ENCODE measurements at places on chromosomes 4 and X.
A peak's percentile ranks its signal among the peaks of the same experiment; 100 is the strongest.

GRCh38 chr4:6785572-6785925 lies 3.0 kb downstream of the KIAA0232 start:
- DNase-seq: no peak

DNA sequence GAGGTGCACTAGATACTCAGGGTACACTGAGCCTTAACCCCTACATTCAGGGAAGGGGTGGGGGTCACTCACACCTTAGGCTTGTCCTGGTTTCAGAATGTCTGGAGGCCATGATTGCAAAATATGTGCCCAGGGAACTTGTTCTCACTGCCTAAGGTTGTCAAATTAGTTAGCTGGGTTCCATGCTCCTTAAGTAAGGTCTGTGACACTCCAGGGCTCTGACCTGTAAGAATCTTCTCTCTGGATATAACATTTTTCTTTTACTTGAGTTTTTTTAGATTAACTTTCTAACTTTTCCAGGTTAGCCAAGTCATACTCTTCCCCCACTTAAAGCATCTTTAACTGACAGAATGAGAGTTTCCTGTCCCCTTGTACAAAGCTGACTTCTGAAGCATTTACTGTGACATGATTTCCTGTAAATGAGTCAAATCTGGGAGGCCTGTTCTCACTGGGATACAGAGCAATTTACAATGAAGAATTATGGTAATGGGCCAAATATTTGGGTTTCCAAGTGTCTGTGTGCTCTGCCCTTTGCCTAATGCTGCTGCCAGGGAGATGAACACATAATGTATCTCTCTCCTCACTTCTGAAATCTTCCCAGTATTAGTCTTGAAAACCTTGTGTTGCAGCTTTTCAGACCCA lies 101.7 kb downstream of the GATB start:
- no peak for DNase-seq

- no peak for DNase-seq
Observed at GRCh38 chr4:40423735-40424134, 88.6 kb downstream of the CHRNA9 start.

DNA sequence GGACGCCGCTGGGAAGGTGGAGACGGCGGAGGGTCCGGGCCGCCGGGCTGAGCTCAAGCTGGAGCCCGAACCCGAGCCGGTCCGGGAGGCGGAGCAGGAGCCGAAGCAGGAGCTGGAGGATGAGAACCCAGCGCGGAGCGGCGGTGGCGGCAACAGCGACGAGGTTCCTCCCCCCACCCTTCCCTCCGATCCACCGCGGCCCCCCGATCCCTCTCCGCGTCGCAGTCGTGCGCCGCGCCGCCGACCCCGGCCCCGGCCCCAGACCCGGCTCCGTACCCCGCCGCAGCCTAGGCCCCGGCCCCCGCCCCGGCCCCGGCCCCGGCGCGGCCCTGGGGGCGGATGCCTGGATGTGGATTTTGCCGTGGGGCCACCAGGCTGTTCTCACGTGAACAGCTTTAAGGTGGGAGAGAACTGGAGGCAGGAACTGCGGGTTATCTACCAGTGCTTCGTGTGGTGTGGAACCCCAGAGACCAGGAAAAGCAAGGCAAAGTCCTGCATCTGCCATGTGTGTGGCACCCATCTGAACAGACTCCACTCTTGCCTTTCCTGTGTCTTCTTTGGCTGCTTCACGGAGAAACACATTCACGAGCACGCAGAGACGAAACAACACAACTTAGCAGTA lies 483 bp downstream of the USP27X start:
- no peak for DNase-seq

DNA sequence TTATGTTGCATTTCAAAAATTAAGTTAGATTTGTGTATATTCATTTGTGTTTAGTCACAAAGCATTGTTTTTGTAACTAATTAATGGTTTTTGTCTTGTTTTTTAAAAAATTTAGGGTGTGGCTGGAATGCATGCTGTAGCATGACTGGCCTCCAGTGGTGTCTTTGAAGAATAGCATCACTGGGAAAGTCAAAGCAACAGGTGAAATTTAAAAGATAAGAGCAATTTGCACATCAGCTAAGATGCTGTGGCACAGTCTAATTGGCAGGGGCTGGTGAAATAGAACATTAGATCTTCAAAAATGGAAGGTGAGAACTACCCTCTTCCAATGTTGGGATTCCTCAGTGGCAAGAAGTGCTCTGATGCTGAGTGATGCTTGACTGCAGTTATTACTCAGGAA lies 45.3 kb downstream of the ANK2 start:
- no peak for DNase-seq

- peak; percentile 9 for DNase-seq
Observed at GRCh38 chr4:8699479-8700145, 107.0 kb downstream of the CPZ start.

GRCh38 chrX:71315917-71316316 lies 14.4 kb downstream of the ITGB1BP2 start:
- DNase-seq: no peak

GRCh38 chr4:70614184-70614555 lies 14.4 kb upstream of the ENAM start:
- DNase-seq: no peak

DNA sequence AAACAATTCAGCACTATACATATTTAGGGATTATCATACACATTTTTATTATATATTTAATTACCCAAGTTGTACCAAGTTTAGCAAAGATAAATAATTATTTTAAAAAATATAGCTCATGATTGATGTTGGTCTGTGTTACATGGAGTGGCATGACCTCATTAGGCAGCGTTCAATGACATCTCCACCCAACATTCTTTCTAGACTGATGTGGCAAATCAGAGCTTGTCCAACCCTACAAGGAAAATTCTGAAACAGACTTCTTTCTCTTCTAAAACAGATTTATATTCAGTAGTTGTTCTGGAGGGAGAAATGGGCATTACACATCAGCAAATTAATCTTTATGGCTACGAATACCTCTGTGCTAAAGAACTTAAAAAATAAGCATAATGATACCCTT lies 189.7 kb downstream of the PDGFC start:
- DNase-seq: no peak

GRCh38 chr4:6771229-6771671 lies 11.3 kb upstream of the KIAA0232 start:
- DNase-seq: no peak

DNA sequence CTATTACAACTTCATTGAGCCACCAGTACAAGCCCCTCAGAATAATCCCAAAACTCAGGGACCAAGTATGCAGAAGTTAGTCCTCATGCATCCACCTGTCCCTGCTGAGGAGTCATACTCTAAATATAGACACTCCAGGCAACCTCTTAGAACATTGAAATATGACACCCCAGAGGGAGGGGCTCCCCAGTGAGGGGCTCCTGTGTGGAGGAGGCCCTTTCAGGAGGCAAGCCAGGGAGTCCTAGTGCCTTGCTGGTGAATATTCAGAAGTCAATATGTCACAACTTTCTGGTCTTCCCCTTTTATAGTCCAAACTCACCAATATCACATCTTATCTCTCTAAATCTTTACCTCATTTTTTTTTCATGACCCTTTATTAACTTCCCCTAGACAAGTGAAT lies 1.6 kb upstream of the ARMCX6 start:
- DNase-seq: no peak

GRCh38 chrX:16992445-16992844 lies 46.0 kb downstream of the REPS2 start:
- DNase-seq: no peak

DNA sequence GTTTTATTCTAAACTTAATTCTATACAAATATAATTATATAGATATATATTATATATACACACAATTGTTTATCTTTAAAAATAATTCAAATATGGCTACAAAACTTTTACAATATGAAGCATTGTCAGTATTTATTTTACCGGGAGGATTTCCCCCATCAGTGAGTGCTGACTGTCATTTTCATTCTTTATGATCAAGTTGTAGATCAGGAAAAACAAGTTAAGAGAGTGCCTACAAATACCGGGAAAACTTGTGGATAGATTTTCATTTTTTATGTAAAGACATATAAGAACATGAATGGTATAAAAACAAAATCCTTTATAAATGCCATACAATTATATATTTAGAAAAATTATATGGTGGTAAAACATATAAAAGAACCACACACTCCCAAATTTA lies 37.8 kb downstream of the CLCN3 start:
- DNase-seq: no peak

DNA sequence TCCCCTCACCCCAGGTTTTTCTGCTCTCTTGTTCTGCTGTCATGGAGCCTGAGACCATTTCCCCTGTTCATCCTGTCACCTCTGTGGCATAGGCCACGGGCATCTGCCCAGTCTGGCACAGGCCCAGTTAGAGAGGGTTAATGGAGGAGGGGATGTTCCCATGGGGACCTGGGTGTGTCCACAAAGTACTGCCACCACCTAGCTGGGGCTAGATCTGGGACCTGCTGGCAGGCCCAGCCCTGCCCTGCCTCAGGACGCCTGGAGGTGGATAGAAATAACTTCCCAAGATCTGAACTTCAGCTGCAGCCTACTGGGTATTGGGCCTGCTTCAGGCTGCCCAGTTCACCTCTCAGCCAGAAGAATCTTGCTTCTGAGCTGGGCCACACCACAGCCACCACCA lies 13.5 kb downstream of the EFNB1 start:
- DNase-seq: no peak

GRCh38 chr4:122224348-122224747 lies 72.2 kb downstream of the BLTP1 start:
- DNase-seq: peak; percentile 41

DNA sequence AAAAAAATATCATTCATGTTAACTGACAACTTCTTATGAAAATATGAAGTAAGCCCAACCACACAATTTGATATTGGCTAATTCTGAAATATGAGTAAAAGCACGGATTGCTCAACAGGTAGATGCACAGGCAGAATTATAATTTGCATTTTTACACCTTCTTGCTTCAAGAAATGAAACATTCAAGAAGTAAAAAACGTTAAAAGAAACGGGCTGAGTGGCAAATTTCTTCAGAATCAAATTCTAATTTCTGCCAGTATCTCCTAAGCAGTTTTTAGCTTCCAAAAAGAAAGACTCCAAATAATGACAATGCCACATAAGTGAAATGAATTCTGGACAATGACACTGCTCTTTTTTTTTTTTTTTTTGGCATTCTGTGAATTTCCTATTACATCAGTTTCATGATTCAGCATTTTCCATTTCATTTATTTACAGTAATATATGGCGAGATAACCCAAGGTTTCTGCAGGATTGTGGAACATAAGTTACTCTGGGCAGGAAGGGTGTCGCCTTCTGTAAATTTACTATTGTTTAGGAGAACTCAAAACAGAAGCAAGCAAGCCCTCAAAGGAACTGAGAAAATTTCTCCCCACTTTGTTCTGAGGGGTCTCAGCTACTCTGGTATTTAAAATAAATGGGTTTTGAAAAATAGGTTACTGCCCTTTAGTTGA lies 1.4 kb downstream of the SEL1L3 start:
- DNase-seq: no peak

- no peak for DNase-seq
Observed at GRCh38 chr4:40747207-40747835, 2.4 kb upstream of the NSUN7 start.

- DNase-seq: no peak
Observed at GRCh38 chr4:176601124-176601523, 191.6 kb downstream of the VEGFC start.

DNA sequence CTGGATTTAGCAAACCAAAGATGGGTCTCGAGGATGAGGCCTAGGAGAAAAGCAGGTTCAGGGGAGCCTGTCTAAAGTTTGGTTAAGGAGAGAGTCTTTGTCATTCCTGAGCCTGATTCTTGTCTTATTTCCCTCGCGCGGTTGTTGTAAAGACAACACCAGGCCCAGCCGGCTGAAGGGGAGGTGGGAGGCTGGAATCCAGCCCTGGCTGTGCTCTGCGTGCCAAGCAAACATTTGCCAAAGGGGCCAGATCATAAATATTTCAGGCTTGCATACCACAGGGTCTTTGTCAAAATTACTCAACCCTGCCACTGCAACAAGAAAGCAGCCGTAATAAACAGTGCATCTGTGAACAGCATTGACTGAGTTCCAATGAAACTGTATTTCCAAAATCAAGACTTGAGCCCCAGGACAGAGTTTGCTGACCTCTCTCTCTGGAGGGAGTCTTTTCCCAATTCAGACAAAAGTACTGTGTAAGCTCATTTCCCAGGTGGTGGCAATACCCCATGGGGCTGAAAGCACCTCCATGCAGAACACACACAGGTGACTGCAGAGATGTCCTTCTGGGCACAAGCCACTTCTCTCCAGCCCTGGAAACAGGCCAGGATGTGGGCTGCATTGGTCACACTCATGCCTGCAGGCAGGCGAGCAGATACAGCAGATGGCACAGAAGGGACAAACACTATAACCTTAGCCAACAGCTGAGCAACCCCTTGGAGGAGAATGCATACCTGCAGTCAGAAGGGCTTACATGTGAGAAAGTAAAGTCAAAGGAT lies 320.3 kb downstream of the STK32B start:
- DNase-seq: no peak

DNA sequence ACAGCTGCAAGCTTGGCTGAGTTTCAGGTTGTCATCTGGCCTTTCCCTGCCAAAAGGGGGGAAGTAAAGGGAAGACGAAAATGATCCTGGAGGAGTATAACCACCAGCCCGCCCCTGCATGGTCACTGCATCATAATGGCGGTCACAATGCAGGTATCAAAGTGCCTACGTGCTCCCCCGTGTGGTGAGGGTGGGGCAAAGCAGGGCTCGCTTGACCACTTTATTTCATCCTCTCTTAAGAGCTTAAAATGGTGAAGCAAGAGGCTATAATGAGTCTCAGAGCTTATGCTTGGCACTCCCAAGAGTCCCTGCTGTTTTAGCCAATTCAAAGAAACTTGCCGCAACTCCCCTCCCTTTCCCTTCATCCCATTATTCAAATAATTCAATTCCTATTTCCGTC lies 105.6 kb downstream of the APOOL start:
- no peak for DNase-seq

DNA sequence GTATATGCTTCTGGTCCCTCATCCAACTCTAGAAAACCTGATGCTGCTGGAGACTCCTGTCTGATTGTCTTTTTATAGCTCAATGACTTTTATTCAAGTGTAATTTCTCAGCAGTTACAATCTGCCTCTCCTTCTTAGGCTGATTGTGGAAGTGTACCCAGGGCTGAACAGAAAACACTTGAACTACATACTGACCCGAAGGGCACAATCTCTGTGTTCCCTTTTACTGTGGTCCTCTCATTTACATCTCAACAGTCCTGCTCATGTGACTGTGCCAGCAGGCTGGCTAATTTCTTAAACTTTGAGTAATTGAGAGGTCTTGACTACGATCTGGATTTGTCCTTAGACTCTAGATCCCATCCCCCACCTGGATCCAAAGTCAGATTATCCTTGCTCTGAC lies 863.4 kb downstream of the PDHA2 start:
- no peak for DNase-seq

- no peak for DNase-seq
Observed at GRCh38 chr4:119233750-119234149, 21.2 kb downstream of the USP53 start.

- peak; percentile 34 for DNase-seq
Observed at GRCh38 chrX:16484338-16484737, 165.6 kb upstream of the S100G start.

- DNase-seq: no peak
Observed at GRCh38 chrX:117335209-117335608, 781.4 kb downstream of the KLHL13 start.
